Adrenal gland (tissue), 19 donors: ENCODE measurements at places on chromosomes 16 and 17.
A peak's percentile ranks its signal among the peaks of the same experiment; 100 is the strongest.

DNA sequence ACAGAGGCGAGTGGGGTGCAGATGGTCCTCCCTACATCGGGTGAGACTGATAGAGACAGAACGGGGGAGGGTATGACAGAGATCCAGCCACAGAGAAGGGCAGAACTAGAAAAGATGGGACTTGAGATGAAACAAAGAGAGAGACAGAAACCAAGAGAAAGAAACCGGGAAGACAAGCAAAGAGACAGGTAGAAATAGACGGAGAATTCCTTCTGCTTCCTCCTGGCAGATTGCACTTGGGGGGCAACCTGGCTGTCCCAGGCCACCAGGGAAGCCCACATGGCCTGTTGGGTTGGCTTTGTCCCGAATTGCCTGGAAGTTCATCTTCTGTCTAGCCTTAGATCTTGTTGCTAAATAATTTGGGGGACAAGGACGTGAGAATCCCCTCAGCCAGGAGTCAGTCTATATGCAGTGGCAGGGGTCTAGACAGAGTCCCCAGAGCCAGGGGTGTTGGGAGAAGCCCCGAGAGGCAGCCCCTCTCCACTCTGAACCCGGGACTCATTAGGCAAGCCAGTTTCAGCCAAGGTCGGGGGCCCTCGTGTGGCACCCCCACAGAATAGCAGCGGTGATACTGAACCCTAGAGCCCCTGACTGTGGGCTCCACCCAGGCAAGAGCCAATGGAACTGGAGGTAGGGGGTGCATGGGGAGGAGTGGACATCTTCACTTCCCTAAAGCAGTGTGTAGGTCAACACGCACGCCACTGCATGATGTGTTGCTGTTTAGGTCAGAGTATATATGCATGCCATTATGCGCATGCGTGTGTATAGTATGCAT lies 627 bp upstream of the TSPOAP1 start:
- H3K36me3 ChIP-seq, result no peaks in the 10 kb centered on the region
- peaks cover 7% of the 10 kb centered on the region for H3K4me1 ChIP-seq
- no peak overlapping the region for H3K4me3 ChIP-seq
- no peak for DNase-seq

DNA sequence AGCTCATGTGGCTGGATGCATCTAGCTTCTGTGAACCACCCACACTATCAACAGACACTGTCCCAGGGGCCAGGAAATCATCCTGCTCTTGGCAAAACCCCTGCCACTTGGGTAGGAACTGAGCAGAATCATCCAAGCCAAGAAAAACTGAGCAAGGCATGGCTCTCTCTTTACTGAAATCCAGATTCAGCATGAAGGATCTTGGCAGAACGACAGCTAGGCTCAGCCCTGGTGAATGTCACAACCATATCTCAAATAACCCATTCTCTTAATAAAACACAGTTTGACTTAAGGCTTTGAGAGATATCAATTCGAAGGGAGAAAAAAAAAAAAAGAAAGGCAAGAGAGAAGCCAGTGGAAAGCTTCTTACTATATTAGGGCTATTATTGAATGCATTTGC lies 72.2 kb downstream of the MAF start:
- no peaks in the 10 kb centered on the region for H3K27me3 ChIP-seq
- no peaks in the 10 kb centered on the region for H3K4me1 ChIP-seq

DNA sequence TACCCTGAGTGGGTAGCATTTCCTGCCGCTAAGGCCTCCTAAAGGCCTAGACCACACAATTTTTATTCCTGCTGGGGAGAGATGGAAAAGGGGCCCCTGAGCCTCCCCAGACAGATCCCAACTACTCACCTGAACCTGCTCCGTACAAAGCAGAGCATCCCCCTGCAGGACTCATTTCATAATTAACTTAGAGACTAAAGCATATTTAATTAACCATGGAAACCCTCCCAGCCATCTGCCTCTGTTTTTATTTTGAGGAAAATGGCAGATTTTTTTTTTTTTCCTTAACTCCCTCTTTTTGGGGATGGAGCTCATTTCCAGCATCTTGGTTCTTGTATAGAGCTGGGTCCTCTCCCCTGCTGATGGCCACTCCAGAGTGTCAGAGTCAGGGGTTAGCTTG lies 96.5 kb upstream of the CRHR1 start:
- no peak overlapping the region for H3K4me3 ChIP-seq
- H3K4me1 ChIP-seq, result no peaks in the 10 kb centered on the region
- DNase-seq, result no peak
- peaks cover 6% of the 10 kb centered on the region for H3K27me3 ChIP-seq

DNA sequence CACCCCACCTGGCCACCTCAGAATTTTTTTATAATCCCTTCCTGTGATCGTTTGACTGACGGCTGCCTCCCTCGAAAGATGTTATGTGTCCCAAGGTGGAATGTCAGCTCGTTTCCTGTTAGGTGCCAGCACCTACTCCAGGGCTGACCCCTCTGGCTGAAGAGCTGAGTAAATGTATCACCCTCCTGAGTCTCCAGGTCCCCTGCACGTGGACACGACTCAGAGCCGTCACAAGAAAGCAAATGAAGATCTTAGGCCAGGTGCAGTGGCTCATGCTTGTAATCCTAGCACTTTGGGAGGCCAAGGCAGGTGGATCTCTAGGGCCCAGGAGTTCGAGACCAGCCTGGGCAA lies 273.2 kb downstream of the C16orf95 start:
- no peak overlapping the region for H3K4me3 ChIP-seq
- no peak overlapping the region for H3K27ac ChIP-seq
- no peaks in the 10 kb centered on the region for H3K4me1 ChIP-seq

DNA sequence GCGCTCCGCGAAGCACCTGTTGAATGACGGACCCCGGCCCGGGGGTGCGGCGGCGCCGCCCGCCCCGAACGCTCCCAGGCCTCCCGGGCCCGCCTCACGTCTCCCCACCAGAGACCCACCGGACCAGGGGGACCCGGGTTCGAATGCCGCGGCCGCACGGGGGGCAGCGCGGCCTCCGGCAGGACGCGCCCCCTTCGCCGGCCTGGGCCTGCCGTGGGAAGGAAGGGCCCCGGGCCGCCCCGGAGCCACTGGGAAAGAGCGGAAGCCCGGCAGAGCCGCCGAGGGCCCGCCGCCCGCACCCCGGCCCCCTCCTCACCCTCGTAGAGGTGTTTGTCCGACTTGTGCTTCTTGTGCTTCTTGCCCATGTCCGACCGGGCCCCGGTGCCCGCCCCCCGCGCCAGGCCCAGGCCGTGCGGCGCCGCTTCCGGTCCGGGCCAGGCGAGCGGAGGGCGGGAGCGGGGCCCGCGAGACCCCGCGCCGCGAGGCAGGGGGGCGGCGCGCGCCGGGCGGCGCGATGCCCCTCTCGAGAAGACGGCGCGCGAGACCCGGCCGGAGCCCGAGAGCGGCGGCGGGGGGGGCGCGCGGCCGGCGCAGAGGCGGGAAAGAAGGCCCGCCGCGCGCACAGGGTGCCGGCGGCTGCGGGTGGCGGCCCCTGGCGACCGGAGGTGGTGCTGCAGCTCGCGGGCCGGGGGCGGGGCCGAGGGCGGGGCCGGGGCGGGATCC lies at the start of gene BRD7:
Gene BRD7 (minus strand): TSS at position 579 of the 723 bp plus-strand sequence. CDS start 214 bp downstream, at position 365.
- H3K4me1 ChIP-seq, result peaks cover 7% of the 10 kb centered on the region
- peak within 1 kb of the TSS; percentile 80 for H3K27ac ChIP-seq
- peak; percentile 62 for DNase-seq
- no peaks in the 10 kb centered on the region for H3K36me3 ChIP-seq

GRCh38 chr16:89490439-89491237 lies at the start of gene ANKRD11:
Gene ANKRD11, minus strand, starts transcription at chr16:89490561. Its CDS starts 173,542 bp downstream, at chr16:89317019.
- no peaks in the 10 kb centered on the region for H3K27me3 ChIP-seq
- peak within 1 kb of the TSS; percentile 97 for H3K4me3 ChIP-seq

DNA sequence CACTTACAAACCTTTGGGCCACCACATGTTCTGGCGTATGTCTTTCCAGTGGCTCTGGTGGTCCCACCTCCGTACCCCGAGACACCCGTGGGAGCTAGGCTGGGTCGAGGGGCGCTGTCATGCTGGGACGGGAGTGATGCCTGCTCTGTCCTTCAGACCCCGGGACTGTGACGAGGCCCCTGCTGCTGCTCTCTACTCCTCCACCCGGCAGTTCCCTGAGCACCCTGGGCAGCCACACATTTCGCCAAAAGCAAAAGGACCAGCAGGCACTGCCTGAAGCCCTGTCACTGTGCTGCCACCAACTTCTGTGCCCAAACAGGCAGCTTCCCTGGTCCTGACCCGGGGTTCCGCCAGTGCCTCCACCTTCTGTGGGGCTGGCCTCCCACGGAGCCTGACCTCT lies 15.5 kb downstream of the DOC2B start:
- no peaks in the 10 kb centered on the region for H3K27me3 ChIP-seq
- H3K4me3 ChIP-seq, result no peak overlapping the region
- H3K4me1 ChIP-seq, result no peaks in the 10 kb centered on the region
- no peak overlapping the region for H3K27ac ChIP-seq

- H3K4me3 ChIP-seq, result no peak overlapping the region
- H3K27ac ChIP-seq, result no peak overlapping the region
- no peak for DNase-seq
- peaks cover 9% of the 10 kb centered on the region for H3K27me3 ChIP-seq
- H3K4me1 ChIP-seq, result no peaks in the 10 kb centered on the region
These were observed 273.5 kb upstream of the IRX5 start for GRCh38 chr16:54657058-54657708.

- H3K36me3 ChIP-seq, result no peaks in the 10 kb centered on the region
- H3K4me3 ChIP-seq, result no peak overlapping the region
- H3K27me3 ChIP-seq, result peaks cover 10% of the 10 kb centered on the region
- no peak overlapping the region for H3K27ac ChIP-seq
- H3K4me1 ChIP-seq, result no peaks in the 10 kb centered on the region
These were observed 168.6 kb downstream of the IRF8 start for GRCh38 chr16:86067516-86067915.

GRCh38 chr16:14405611-14406537 lies 224.2 kb downstream of the PARN start:
- H3K36me3 ChIP-seq, result no peaks in the 10 kb centered on the region
- DNase-seq, result no peak
- no peaks in the 10 kb centered on the region for H3K27me3 ChIP-seq
- H3K4me1 ChIP-seq, result peaks cover 5% of the 10 kb centered on the region
- no peak overlapping the region for H3K27ac ChIP-seq

DNA sequence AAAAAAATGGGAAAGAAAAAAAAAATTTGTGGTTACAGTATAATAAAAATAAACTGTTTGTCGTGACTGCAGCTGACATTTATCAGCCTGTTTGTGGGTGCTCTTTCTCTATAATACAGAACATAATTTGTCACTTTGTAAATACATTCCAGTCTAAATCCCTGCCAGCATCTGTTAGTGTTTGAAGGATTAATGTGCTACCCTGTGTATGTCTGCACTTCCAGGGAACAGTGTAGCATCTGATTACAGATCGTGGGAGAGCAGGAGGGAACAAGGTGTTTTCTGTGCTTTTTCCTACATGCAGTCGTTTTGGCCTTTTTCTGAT lies 265.1 kb downstream of the WWOX start:
- H3K4me1 ChIP-seq, result no peaks in the 10 kb centered on the region
- no peak overlapping the region for H3K27ac ChIP-seq
- H3K36me3 ChIP-seq, result no peaks in the 10 kb centered on the region
